ENCODE measurements at places on chromosomes 4 and X.

DNA sequence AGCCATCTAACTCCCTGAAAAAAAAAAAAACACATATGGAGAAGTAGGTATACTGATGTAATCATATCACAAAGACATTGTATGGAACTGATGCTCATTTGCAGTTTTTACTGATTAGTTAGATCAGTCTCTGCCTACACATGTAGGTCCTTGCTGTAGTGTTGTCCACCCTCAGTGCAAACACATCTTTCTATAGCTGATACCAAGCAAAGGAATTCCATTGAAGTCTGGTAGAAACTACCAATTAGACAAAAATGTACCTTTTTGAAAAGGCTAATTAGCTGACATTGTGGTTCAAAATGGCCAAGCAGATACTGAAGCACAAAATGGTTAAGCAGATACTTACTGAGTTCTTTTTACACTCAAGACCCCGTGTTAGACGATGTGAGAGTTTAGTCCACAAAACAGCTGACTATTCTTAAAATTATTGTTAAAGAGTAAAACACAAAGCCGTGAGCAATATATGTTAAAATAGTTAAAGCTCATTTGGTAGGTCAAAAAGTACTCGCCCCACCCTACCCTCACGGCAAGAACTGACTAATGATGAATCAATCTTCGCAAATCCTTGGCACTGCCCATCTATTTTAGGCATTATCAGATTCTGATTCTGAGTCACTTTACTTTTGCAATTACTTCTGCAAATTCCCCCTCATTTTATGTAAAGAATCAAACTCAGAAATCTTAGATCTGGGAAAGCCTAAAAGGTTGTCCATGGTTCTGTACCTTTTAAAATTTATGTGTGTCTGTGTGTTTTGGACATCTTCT, 40.4 kb downstream of the COL4A6 start:
- no peak for DNase-seq

- DNase-seq = no peak
These were observed 34.1 kb upstream of the ZNF81 start for GRCh38 chrX:47802589-47802988.

DNA sequence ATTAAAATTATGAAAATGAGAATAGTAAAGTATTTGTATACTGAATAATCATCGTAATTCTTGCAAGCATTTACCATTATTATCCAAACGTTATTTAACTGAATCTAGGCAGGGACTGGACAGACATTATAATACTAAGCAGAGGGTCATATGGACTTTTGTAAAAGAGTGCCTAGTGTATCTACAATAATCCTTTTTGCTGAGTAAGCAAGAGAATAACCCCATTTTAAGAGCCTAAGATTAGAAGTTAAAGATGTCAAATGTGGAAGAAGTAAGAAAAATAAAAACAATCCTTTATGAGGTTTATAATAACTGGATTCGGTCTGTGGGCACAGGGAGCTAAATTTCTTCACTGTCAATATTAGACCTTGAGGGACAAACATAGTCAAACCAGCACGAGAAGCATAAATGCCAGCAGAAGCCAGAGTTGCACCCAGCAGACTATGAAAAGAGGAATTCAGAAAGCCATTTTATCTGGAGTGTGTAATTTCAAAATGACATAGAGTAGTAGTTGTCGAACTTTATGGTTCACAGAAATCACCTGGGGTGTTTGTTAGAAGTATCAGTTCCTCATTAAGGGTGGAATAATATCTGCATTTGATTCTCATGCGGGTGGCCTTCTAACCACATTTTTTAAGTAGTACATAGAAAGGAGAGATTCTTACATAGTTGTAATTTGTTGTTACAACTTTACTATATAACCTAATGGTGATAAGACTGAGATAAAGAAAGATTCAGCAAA, 39.7 kb upstream of the DCLK2 start:
- DNase-seq = no peak

- no peak for DNase-seq
These were observed 10.1 kb downstream of the SH3D19 start for GRCh38 chr4:151315212-151315886.

DNA sequence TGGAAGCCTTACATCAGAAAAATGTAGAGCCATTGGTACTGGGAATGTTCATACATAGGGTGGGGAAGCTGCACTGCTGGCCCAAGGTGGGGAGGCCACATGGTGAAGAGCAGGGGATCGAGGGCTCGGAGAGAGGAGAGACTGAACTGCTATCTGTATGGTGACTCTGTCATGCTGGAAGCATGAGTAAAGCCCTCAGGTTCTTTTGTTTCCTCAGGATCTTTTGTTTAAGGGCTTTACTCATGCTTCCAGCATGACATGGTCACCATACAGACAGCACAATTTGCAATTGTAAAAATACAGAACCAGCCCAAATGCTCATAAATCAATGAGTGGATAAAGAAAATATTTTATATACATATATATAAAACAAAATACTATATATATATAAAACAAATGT, 78.4 kb downstream of the KLF8 start:
- DNase-seq = no peak

GRCh38 chr4:177879851-177880250, 437.6 kb upstream of the AGA start:
- DNase-seq = no peak

- no peak for DNase-seq
These were observed 103.8 kb upstream of the MID1IP1 start for GRCh38 chrX:38697461-38697860.

DNA sequence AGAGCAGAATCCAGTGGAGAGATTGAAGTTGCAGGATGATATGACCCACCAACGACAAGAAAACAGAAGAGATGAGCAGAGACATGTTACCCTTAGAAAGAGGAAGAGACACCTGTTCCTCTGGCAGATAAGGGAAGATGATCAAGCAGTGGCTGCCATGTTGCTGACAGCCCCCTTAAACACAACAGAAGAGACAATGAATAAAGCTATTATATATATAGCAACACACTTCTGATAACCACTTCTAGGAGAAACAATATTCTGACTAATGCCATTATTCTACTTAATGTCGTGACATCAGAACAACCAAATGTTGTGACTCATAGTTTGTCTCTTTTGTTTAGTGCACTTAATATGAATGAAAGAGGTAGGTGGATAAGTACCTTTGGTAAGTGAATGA, 44.9 kb downstream of the SH3RF1 start:
- no peak for DNase-seq

DNA sequence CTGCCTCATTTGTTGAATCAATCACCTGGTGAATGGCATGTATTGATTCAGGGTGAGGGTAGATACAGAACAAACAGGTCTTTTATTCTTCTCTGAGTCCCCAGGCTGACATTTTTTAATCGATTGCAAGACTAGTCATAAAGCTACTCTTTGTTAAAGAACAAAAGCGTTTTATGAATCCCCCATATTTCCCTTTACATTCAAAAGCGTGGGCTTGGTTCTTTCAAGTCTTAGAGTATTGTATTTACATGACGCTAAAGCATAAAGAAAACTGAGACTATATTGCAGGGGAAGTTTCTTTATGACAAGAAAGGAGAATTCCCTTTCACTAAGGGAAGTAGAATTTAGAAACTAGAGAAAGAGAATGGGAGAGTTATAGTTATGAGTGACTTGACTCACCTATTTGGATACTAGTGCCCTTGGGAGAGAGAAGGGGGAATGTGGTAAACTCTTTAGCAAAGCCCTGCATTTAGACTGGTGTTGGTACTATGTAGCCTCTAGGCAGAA, 69.3 kb upstream of the PDE5A start:
- DNase-seq = no peak

DNA sequence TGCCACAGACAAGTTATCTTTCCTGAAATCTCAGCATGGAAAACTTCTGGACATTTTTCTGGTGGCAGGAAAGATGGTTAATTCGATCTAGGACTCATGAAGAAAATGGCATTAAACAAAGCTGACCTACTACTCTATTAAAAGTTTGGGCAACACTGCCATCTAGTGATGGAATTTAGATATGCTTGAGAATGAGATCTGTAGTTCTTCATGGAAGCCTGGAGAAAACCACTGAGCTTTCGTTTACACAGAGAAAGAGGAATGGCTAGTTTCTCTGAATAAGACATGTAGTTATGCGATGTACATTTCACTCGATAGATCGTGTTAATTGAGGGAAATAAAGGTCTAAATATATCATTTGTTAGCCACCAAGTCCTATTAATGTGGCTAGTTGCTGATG, 51.7 kb upstream of the CHRDL1 start:
- no peak for DNase-seq

- DNase-seq = no peak
These were observed 28.3 kb downstream of the LANCL3 start for GRCh38 chrX:37599729-37600128.

DNA sequence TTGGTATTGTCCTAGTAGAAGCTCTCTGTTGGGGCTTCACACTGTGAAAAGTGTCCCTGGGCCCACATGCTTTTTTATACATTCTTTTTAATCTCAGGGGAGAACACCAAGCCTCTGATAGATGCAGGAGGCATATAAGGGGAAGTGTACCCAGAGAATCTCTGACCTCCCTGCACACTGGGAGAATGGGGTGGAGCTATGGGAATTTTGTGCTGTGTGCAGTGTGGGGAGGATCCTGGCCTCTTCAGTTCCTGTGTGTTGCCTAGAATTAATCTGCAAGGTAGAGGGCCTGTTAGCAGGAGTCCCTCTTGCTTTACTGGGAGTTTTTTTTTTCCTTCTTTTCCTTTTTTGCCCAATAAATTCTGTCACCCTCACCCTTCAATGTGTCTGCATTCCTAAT, 49.2 kb upstream of the SPIN4 start:
- DNase-seq = no peak

GRCh38 chrX:5829469-5829868, 399.2 kb downstream of the NLGN4X start:
- DNase-seq = no peak

Measured in stimulated activated CD8-positive, alpha-beta memory T cell treated with anti-CD3 and anti-CD28 coated beads, Interleukin-2, amount 100 ng/mL, for 1 hour (primary cell).